ENCODE measurements at places on chromosomes 7 and 10.

GRCh38 chr7:73726083-73726466 is 6.6 kb upstream of the STX1A start:
- no peak for DNase-seq

GRCh38 chr10:93181271-93182048 is 107.8 kb downstream of the CYP26A1 start:
- no peak for DNase-seq

DNA sequence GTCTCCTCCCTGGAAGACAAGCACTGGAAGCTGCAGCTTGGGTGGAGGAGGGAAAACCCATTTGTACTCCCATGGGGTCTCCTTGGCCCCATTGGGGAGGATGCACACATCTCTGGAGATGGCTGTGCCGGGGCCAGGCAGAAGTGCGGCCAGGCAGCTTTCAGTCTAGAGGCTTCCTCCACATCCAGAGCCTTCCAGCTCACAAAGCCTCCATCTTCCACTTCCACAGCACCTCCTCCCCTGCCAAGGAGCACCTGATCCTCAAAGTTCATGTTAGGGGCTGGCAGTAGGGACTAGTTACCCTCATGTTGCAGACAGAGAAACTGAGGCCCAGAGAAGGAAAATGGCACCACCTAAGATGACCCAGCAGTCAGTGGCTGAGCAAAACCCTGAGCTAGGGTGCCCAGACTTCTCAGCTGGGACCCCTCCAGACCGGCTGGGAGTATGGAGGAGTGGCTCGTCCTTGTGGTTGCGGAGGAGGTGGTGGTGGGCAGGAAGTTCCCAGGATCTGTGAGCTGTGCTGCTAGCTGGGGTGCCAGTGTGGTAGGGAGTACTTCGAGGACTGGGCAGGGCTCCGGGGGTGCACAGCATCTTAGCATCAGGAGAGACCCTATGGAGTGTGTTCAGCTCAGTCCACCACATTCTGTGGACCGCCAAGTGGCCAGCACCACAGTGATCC is 44.2 kb downstream of the ADCYAP1R1 start:
- no peak for DNase-seq

GRCh38 chr10:98667081-98667480 is 220.3 kb upstream of the HPS1 start:
- DNase-seq = no peak

- no peak for DNase-seq
These were observed 10.7 kb downstream of the CALD1 start for GRCh38 chr7:134789967-134790685.

GRCh38 chr7:11237742-11238141 is 264.1 kb downstream of the PHF14 start:
- DNase-seq = no peak

GRCh38 chr7:47691988-47692387 is 110.1 kb upstream of the TNS3 start:
- DNase-seq = no peak

- no peak for DNase-seq
These were observed 177.6 kb downstream of the DIP2C start for GRCh38 chr10:511849-512191.

DNA sequence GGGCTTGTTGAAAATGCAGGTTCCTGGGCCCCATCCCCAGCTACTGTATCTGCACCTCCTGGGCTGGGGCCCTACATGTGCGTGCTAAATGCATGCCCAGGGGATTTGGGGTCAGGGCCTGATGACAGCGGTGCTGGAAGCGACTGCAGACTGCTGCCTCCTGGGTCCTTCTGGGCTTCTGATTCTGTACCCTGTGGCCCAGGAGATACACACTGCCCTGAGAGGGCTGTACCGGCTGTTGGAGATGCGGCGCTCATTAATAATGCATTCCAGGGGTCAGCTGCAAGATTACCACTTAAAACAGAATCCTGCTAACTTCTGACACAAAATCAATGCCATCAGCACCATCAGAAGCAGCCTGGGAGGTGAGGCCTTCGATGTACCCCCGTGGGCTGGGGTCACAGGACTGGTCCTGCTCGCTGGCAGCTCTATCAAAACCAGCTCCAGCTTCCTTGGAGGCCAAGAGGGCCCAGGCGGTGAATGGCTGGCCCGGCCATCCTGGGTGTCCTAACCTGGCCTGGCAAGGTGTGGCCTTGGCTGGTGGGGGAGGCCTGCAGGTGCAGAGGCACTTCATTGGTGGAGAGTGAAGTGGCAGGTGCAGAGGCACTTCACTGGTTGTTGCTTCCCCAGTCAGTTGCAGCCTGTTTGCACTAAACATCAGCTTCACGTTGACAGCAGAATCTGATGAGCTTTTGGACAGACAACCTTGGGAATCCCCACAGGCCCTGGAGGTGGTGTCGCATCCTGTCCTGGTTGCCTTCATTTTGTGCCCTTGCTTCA is 79.2 kb downstream of the GLRX3 start:
- DNase-seq = no peak

GRCh38 chr10:128843972-128844371 is 623.1 kb upstream of the MGMT start:
- DNase-seq = no peak

GRCh38 chr10:73837072-73837471 is 25.7 kb upstream of the NDST2 start:
- no peak for DNase-seq

DNA sequence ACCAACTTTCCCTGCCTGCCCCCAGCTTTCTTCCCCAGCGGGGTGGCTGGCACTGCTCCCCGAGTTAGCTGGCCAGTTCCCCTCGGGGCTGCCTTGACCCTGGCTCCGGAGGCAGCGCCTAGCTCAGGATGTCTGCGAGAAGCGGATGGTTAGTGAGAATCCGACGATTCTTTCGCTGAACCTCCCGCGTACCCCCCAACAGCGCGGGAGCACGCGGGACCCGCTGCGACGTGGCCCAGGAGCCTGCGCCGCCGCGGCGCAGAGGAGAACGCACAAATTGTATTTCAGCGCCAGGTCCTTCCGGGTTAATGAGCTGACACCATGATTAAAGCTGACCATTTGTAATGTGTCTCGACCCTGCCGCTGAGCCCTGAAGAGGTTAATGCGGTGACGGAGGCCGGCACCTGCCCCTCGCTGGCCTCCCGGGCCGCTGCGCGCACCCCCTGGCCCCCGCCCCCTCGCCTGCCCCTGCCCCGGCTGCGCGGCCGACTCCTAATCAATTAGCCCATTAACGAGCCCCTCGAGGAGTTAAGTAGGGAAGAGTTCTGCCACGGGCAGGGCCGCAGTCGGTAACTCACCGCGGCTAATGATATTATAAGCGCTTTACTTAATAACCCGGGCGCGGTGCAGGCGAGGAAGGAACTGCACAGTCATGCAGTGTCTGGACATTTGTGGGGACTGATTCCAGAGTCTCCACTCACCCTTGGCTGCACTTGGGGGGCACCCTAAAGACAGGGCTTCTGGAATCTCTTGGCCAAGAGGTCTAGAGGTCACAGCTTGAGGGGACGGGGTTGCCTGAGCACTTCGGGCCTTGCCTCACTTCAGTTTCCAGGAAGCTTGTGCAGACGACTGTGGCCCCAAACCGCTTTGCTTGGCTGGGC is 1.7 kb upstream of the HMX2 start:
- DNase-seq = peak; percentile 62

DNA sequence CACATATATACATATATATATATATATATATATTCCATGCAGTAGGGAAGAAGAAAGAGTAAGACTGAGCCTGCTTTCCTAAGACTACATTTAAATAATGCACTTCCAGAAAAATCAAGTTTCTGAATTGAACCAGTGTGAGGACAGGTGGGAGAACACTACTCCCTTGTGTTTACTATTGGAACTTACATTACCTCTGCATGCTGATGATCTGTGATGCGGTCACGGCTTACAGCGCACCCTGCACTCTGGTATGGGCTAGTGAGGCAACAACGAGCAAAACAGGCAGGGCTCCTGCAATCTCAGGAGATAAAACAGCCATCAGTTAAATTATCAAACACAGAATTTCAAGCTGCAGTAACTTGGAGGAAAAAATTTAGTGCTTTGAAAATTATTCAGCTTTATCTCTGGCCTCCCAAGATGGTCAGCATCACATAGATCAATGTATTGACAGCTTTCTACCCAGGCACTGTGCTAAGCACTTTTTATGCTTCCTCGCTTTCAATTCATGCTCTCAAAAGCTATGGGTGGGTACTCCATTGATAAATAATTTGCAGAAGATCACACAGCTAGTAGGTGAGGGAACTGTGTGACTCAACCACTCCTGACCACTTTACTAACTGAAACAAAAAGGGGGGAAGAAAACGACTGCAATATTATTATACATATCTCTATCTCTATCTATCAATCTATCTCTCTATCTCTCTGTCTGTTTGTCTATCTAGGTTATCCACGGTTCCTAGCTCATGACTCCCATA is 20.5 kb upstream of the SLC16A12 start:
- DNase-seq = no peak

- no peak for DNase-seq
These were observed 102.3 kb downstream of the ZEB1 start for GRCh38 chr10:31421322-31421721.

DNA sequence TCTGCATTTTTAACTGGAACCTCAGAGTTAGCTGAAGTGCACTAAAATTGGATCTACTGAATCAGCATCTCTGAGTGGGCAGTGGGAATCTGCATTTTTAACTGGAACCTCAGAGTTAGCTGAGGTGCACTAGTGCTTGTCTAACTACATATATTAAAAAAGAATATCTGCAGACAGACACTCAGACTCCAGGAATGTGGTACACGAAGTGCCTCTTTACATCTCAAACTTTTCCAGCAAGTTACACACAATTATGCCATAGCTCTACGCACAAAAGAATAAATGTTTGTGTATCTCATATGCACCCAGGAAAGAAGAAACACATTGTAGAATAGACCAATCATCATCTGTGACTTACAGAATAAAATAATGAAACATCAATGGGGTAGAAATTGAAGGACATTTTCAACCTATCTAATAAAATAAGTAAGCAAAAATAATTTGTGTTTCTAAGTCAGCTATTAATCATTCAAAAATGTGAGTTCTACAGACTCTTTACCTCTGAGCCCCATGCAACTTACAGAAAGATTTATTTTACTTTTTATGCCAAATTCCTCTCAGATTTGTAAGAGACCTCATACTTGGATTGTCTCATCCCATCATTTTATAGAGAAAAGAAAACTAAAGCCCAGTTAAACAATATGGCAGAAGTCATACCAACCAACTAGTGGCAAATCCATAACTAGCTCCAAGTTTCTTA is 28.3 kb downstream of the PPP1R3A start:
- DNase-seq = no peak

GRCh38 chr7:69739190-69739589 is 140.9 kb downstream of the AUTS2 start:
- no peak for DNase-seq

DNA sequence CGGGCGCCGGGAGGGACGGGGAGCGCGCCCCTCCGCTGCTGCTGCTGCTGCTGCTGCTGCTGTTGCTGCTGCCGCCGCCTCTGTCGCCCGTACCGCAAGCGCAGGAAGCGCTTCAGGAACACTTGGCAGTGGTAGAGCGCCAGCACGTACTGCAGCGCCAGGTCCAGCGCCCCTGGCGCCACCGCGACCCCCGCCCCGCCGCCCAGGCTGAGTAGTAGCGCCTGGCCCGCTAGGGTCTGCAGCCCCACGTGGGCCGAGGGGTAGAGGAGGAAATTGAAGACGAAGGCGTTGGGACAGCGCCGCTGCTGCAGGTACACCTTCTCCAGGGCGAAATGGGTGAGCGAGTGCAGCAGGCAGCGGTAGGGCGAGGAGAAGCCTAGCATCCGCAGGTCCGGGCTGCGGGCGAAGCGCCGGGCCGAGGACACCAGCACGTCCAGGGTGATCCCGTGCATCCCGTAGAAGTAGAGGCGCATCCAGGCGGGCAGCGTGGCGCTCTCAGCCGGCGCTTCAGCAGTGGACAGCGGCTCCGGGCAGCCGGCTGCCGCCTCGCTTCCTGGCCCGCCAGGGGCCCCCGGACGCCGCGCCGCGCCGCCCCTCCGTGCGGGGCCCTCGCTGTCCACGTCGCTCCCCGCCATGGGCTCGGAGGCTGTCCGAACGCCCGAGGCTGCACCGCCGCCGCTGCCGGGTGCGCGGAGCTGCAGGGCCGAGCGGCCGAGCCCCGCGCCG is at the start of gene TMEM229A:
Gene TMEM229A, minus strand, starts transcription at position 699 of the 726 bp plus-strand sequence. Its CDS starts 64 bp downstream, at position 635.
- no peak for DNase-seq

DNA sequence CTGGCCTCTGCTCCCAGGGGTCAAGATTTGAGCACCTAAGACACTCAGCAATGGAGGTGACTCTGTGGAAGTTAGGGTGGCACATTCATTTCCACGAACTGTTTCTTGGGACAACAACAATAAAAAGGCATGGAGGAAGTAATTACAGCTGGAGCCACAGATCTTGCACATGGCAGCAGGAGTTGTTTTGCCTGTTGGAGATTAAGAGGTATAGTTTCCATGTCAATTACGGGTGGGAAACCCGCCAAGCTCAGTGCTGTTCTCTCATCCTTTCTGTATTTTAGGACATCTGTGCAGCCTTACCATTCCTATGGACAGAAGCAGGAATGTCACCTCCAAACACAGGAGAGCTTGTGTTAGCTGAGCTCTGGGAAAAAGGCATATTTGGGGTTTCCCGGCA is 201.2 kb downstream of the SNX10 start:
- no peak for DNase-seq

- DNase-seq = no peak
These were observed 170.5 kb downstream of the RPS24 start for GRCh38 chr10:78203915-78204818.

- DNase-seq = no peak
These were observed 218.3 kb downstream of the PTPRN2 start for GRCh38 chr7:158369290-158369689.

- DNase-seq = no peak
These were observed 92.8 kb downstream of the TCF7L2 start for GRCh38 chr10:113042868-113043267.

DNA sequence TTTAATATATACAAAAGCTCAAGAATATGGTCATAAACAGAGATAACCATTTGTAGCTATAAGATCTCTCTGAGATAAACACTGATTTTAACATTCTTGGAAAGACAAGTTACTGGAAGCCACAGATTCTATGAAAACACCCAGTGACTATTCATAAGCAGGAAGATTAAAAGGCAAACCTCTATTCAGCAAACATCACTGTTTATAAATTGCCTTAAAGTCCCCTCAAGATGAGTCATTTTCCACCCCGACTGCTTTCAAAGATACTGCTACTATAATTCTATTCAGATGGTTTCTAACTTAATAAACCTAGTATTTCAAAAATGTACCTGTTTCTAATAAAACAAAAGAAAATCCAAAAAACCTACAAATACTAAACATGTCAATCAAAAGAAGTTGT is 21.0 kb downstream of the TM9SF3 start:
- DNase-seq = no peak

GRCh38 chr10:66834802-66835201 is 91.0 kb upstream of the LRRTM3 start:
- no peak for DNase-seq

DNA sequence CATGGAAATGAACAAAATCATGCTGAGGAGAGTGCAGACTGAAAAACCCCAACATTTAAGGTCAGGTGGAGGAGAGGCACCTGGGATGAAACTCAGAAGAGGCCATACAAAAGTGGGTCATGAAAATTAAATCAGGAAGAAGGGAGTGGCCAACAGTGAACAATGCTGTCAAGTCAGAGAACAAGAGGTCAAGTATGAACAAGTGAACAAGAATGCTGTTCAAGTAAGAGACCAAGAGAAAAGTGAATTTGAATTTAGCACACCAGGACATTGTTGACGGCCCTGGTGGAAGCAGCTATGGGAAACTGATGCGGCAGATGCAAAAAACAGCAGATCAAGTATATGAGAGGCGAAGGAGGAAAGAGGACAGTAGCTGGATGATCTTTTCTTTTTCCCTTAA is 7.9 kb downstream of the CEP41 start:
- no peak for DNase-seq

Measured in GF-D8 (cell line).